SJSA1 (cell line): ENCODE measurements at places on chromosomes 1 and 21.

GRCh38 chr1:4128616-4129015, 228.5 kb upstream of the C1orf174 start:
- no peak for DNase-seq

GRCh38 chr1:206606867-206607266, 5.4 kb downstream of the EIF2D start:
- no peak for DNase-seq

DNA sequence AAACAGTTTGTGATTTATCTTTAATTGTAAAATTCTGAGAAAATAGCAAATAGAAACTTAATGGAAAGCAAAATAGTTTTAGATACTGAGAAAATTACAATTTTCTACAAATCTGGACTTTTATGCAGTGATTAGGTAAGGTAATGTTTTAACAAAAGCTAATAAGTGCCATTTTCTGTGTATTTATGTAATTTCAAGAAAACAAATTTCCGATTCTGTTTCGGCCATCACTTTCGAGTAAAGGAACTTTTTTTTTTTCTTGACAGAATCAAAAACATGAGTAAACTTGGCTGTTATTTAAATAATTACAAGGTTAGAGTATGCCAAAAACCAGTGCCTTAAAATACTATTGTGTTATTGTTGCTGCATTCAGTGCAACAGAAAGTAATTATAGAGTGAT, 280.4 kb upstream of the C1orf105 start:
- DNase-seq: no peak

DNA sequence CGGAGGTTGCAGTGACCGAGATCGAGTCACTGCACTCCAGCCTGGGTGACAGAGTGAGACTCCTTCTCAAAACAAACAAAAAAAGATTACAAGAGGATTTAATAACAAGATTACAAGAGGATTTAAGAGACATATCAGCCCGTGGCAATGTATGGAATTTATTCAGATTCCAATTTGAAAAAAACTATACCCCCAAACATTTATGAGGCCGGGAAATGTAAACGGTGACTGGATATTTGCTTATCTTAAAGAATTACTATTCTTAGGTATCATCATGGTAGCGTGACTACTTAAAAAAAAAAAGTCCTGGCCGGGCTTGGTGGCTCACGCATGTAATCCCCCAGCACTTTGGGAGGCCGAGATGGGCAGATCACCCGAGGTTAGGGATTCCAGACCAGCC, 21.2 kb upstream of the ELK4 start:
- DNase-seq: no peak

GRCh38 chr1:200398373-200398772, 11.5 kb downstream of the ZNF281 start:
- no peak for DNase-seq

DNA sequence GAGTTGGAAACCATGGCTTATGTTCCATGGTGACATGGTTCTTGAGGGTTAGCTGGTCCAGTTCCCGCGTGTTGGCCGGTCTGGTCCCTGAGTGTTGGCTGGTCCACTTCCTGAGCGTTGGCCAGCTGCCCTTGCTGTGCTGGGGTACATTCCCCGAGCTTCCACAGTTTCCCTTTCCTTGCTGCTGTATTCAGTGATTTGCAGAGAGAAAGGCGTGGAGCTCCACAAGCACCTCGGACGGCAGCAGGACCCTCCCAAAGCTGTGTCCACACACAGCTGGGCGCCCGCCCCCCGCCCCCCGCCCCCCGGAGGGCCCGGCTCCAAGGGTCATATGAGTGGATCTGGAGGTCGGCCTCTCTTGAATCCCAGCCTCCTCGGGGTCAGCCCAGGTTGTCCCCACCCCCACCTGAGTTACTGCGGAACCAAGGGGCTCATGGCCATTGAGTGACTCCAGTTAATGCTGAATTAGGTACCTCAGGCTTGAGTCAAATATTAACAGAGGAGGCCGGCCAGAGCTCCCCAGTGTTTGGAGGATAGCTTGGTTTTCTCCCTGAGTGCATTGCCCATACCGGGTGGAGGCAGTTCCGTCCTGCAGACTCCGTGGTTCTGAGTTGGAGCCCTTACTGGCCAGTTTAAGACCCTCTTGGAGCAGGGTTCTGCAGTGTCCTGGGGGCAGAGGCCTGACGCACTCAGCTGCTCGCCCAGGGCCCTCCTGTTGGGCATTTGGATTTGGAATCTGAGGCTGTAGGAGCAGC, 18.4 kb downstream of the COL18A1 start:
- no peak for DNase-seq

- no peak for DNase-seq
Observed at GRCh38 chr21:38712664-38713063, 93.1 kb upstream of the ETS2 start.

DNA sequence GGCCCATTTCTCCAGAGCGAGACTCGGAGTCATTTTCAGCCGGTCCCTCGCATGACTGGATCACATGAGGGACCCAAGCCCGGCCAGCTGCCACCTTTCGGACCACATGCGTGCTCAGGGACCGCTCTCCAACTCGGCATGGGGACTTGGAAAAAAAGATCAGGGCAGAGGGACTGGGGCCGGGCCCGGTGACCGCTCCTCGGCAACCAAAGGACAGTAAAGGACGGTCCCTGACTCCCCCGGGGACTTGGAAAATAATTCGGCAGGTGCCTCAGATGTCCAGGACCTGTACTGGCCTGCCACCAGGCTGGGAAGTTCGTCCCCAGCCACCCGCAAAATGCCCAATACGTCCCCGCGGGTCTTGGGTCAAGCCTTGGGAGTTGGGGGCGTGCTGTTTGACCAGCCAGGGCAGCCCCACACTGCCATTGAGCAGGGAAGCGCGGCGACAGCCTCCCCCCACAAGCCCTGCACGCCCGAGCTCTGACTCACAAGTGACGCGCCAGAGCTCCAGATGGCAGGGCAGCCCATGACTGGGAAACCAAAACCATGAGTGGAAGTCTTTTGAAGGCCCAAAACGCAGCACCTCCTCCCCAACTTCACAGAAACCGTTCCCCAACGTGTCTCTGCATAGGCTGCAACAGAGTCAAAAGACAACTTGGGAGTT, 134.5 kb downstream of the LIPI start:
- peak; percentile 52 for DNase-seq

- DNase-seq: no peak
Observed at GRCh38 chr1:166479052-166479631, 312.3 kb upstream of the FAM78B start.

DNA sequence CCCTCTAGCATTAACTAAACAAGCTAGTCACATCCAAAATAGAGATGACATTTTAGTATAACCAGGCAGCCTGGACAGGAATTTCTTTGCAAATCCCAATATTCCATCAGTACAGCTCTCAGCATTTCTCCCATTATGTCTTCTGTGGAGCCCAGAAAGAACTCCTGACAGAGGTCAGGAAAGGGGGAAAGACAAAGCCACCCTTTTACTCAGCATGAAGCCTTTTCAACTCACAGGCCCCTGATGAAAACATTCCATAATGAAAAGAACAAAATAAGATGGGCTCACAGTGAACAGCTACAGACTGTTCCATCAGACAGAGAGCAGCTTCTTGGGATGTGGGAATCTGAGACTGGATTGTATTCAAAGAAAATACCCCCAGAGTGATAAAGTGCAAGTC, 80.6 kb downstream of the TEX35 start:
- no peak for DNase-seq

DNA sequence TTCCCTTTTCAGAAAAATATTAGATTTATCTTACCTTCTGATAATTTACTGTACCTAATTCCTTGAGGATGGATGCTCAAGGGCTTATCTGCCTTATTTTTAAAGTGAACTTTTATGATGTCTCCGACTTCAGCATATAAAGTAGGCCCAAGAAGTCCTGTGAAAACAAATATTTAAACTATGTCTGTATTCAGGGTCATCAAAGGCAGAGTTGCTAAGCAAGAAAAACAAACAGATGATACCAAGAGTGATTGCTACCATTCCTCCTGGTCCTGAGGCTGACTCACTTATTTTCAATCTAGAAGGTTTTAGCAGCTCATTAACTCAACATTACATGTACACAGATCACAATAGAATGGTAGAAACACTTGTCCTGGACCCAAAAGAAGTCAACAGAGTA, 14.1 kb downstream of the F5 start:
- peak; percentile 41 for DNase-seq

DNA sequence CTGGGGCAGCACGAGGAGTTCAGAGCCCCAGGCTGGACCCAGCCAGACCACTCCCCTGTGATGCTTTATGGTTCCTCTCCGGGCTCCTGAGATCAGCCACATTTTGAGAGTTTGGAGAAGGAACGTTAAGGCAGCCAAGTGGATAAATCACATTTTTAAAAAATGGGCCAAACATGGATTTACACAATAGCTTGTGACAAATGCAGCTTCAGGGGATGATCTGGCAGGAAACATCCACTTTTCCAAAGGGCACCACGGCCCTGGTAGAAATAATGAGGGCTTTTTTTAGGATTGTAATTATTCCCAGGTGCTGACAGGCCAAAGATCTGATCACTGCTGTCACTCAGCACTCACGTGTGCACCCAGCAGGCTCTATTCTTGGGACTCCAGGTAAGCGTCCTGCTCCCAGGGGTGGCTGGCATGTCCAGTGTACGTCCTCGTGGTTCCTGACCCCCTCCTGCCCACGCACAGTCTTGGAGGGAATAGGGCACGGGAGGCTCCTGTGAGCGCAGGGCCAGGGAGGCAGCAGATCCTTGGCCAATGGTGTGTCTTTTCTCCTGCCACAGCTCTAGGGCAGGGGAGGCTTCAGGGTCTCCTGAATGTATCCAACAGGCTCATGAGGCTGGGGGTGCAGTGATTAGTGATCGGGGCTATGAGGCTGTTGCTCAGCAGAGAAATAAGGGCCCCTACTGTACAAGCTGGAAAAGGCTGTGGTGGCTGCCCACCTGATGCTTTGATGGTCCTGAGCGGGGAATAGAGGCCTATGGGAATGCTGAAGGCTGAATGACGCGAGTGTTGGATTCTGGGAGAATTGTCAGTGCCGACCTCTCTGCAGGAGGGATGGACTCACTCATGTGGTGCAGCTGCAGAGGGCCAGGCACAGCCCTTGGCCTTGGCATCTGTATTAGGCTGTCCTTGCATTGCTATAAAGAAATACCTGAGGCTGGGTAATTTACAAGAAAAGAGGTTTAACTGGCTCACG, 415.7 kb downstream of the PTPRU start:
- DNase-seq: no peak

DNA sequence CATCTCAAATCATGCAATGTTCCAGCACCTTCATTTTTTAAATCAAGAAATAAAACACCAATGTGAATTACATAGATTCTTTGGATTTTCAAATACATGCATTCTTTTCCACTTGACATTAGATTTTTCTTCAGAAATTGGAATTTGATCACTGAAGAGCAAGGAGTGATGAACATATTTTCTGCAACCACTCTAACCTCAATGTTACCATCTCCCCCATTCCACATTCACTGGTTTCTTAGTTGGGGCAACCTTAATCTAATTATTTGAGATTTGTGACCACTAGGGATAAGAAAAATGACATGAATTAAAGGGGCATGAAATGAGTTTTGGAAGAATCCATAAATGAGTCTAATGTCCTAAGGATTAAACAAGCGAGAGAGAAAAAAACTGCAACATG, 168.7 kb upstream of the NR5A2 start:
- no peak for DNase-seq

DNA sequence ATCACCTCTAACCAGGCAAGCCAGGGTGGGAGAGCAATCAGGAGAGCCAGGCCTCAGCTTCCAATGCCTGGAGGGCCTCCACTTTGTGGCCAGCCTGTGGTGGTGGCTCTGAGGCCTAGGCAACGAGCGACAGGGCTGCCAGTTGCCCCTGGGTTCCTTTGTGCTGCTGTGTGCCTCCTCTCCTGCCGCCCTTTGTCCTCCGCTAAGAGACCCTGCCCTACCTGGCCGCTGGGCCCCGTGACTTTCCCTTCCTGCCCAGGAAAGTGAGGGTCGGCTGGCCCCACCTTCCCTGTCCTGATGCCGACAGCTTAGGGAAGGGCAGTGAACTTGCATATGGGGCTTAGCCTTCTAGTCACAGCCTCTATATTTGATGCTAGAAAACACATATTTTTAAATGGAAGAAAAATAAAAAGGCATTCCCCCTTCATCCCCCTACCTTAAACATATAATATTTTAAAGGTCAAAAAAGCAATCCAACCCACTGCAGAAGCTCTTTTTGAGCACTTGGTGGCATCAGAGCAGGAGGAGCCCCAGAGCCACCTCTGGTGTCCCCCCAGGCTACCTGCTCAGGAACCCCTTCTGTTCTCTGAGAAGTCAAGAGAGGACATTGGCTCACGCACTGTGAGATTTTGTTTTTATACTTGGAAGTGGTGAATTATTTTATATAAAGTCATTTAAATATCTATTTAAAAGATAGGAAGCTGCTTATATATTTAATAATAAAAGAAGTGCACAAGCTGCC, 19.8 kb downstream of the CSF1 start:
- DNase-seq: no peak

DNA sequence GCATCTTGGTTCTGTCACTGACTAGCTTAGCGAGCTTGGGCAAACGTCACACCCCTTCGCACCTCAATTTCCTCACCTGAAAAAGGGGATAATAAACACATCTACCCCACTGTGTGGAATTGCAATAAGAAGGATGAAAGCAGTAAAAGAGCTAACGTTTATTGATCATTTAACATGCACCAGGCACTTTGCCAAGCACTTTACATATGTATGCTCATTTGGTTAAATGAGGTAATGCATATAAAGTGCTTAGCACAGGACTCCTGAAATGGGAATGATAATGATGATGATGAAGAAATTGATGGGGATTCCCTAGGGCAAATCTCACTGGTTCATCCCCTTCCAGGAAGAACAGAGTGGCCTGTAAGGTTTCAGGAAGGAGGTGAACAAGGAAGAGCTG, 4.8 kb downstream of the NKAIN1 start:
- DNase-seq: no peak

DNA sequence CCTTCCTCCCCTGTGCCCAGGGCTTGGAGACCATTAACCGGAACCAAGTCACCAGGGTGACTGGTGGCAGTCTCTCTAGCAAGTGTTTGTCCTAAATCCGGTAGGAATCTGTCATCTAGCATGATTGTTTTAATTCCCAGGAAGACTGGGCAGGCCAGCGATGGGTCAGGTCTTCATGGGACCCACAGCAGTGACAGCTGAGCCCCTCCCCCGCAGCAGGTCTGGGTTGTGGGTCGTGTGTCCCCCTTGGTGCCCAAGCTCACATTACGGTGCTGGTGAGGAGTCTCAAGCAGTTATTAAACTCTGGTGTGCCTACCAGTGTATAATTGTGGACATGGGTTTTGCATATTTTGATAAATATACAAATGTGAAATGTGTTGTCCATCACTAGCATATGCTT, 466.5 kb downstream of the MATN1 start:
- DNase-seq: no peak

DNA sequence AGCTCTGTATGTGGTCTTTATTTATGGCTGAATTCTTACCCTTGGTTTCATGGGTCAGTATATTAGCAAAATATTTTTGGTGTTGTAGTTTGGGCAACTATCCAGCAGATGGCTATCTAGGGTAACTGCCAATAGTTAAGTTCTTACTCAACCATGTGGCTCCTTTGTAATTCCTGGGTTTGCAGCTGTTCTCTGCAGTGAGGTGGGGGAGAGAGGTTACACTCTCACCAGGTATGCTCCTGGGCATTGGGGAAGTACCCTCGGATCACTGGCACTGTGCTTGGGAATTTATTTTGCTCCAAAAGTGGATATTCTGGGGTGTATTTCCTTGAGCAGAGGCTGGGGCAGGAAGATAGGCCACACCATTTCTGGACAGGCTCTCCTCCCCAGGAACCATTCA, 436.7 kb upstream of the TMPRSS15 start:
- no peak for DNase-seq
